NCI-H187 treated with DMSO at 0.1 percent for 48 hours (cell line): ENCODE measurements at places on chromosomes 4 and X.

DNA sequence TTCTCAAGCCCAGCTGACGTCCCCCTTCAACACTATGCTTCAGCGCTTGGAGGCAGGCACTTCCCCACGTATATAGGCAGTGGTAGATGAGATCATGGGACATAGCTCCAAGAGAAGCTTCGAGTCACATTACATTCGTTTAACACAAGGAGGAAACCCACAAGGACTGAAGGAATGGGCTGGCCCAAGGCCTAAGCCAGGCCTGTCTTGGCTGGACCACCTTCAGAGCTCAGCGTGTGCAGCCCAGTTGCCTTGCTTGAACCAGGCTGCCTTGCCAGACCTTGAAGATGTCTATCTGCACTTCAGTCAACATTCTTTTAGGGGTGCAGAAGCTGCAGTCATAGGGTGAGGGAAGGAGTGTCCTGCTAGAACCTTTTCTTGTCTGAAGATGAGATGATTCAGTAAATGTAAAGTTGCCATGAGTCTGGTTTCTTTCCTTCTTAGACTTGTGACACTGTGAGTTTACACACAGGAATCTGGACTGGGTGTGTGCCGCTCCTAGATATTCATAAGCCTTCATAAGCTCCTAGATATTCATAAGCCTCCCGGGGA lies 144.1 kb upstream of the RBPJ start:
- no peak for DNase-seq

DNA sequence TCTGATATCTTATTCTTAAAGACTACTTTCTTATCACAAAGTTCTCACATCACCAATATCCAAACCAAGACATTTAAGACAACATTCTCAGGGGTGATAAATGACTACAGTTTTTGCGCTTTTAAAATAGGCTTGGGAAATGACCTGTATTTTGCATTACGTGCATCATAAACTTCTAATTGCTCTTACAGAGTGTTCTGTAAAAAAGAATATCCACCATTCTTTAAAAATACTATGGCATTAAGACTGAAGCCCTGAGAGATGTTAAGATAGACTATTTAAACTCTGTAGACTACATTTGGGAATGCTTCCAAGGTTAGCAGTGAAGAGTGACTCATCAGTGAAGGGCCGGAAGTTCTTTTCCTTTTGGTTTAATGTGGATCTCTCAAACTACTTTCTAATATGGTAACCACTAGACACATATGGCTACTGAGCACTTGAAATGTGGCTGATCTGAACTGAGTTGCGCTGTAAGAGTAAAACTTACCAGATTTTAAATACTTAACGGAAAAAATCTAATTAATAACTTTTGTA lies 518.8 kb upstream of the FTHL17 start:
- DNase-seq: no peak

GRCh38 chr4:165464813-165465381 lies 86.1 kb downstream of the CPE start:
- no peak for DNase-seq

DNA sequence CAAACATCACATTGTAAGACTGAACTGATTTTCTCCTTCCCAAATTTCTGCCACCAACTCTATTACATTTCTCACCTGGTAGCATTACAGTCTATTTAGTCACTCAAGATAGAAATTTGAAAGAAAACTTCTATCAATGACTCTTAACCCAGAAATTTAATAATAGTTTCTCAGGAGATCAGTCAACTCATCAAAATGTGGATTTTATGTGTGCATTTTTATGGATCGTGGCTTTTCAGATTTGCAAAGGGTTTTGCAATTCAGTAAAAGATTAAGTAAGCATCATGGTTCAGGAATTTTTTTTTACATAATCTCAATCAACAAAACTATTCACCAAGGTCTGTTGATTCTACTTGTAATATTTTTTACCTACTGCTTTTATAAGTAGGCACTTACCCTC lies 111.1 kb downstream of the CFAP299 start:
- DNase-seq: no peak

- DNase-seq: no peak
Measured at GRCh38 chr4:3636646-3637320, 104.6 kb upstream of the LRPAP1 start.

DNA sequence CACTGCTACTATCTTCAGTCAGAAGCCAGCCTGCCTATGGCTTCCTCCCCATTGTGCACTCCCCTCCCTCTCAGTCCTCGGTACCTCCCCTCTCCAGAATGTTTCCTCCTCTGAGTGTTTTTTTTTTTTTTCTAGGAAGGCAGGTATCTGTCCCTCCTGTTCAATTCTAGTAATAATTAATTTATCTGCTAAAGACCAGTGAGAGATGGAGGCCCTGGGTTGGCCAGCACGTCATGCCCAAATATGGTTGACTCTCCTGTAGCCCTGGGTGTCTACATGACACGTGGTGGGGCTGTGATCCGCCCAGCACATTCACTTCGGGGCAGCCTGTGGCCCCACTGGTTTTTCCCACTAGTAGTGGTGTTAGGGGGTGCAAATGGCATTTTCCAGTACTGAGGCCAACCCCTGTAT lies 1.8 kb downstream of the FLNA start:
- no peak for DNase-seq

GRCh38 chr4:18508786-18509185 lies 487.2 kb upstream of the LCORL start:
- DNase-seq: no peak

- no peak for DNase-seq
Measured at GRCh38 chrX:96464880-96465558, 219.6 kb upstream of the DIAPH2 start.

DNA sequence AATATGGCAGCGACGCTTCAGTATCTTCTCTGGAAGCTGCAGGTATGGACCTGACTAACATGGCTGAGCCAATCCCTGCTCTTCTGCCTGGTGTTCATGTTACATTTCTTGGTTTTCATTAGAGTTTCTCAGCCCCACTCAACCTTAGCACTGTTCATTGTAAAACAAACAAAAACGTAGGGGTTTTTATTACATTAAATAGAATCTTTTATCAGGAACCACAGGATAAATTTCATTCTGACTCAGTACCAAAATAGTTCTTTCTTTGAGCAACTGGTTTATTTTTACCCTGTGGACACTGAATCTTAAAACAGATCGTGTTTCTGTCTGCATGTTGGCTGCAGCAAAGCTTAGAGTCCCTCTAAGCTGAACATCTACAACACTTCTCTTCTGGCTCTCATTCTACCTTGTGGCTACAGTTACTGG lies 27.1 kb downstream of the FHIP1A start:
- no peak for DNase-seq

DNA sequence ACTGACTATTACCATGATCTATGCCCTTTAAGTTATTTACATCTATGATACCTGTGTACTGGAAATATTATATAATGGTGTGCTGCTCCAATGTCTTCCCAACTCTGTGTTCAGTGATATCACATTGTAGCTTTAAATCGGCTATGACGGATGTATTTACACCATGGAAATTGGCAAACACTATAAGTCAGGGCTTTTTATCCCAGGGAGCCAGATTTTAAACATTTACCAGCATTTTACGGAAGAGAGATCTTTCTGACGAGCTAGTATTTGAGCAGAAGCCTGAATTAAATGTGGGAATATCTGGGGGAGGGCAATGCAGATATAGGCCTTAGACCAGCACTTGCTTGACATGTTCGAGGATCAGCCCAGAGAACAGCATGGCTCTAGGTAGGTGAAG lies 7.7 kb upstream of the PGM2 start:
- no peak for DNase-seq

DNA sequence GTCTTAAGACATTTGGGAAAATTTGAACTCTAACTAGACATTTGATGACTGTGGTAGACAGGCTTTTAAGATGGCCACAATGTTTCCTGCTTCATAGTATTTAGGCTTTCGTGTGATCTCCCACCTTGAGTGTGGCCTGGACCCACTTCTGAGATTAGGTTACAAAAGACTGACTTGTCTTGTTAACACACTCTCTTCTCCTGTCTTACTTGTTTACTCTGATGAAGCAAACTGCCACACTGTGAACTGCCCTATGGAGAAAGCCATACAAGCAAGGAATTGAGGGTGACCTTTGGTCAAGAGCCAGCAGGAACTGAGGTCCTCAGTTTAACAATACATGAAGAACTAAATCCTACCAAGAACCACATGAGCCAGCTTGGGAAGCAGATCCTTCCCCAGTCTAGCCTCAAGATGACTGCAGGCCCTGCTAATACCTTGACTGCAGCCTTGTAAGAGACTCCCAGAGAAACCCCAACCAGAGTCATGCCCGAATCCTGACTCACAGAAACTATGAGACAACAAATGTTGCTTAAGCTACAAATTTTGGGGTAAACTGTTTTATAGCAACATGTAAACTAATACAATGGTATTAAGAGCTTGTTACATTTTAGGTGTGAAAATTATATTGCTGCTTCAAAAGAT lies 20.3 kb downstream of the UBA6 start:
- no peak for DNase-seq

DNA sequence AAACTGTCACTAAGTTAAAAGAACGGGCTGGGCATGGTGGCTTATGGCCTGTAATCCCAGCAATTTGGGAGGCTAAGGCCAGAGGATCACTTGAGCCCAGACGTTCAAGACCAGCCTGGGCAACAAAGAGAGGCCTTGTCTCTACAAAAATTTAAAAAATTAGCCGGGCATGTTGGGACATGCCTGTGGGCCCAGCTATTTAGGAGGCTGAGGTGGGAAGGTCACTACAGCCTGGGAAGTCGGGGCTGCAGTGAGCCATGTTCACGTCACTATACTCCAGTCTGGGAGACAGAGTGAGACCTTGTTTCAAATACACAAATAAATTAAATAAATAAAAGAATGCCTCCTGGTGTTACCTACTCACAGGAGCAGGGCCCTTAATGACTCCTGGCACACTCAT lies 69.5 kb downstream of the APBB2 start:
- no peak for DNase-seq

DNA sequence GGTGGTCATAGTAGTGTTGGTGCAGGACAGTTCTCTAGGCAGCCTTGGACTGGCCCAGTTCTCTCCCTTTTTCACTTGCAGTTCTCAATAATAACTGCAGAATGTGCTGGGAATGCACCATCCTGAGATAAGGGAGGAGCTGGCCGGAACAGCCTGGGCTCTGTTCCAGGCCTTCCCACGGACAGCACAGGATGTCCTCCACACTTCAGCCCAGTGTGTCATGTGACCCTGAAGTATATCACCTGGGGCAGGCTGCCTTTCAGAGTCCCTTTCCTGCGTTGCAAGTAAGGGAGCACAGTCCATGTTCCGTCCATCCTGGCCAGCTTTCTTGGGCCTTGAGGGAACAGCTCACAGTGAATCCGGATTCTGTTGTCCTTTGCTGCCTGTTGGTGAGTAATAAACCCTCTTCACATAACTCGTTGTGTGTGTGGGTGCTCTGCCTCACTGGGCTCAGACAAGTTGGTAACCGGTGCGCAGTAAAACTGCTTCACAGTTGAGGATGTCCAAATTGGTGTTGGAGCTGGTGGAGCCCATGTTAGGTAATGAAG lies 32.3 kb upstream of the BBS12 start:
- no peak for DNase-seq

DNA sequence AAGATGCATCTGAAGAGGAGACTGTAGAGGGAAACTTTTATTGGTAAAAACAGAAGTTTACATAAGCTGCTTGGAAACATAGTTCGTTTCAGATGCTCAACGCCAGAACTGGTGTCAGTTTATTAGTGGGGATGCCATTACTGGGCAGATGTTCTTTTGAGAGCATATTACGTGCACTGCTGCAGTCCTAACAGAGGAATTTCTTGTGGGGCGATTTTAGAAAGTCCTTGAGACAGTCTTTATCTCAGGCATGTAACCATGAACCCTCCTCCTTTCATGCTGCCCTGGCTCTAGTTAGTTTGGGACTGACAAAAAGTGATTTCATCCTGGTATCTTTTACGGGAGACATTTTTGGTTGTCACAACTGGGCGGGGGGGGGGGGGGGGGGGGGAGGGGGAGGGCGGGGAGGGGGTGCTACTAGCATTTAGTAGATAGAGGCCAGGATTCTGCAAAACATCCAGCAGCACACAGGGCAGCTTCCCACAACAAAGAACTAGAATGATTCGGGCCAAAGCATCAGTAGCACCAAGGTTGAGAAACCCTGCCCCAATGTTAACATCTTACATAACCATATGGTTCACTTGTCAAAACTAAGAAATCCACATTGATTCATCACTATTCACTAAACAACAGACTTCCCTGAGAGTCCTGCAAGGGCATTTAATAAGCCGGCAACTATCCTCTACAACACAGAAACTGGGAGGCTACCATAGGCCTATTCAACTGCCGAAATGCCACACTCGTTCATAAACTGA lies 118.6 kb upstream of the FTHL17 start:
- DNase-seq: no peak

DNA sequence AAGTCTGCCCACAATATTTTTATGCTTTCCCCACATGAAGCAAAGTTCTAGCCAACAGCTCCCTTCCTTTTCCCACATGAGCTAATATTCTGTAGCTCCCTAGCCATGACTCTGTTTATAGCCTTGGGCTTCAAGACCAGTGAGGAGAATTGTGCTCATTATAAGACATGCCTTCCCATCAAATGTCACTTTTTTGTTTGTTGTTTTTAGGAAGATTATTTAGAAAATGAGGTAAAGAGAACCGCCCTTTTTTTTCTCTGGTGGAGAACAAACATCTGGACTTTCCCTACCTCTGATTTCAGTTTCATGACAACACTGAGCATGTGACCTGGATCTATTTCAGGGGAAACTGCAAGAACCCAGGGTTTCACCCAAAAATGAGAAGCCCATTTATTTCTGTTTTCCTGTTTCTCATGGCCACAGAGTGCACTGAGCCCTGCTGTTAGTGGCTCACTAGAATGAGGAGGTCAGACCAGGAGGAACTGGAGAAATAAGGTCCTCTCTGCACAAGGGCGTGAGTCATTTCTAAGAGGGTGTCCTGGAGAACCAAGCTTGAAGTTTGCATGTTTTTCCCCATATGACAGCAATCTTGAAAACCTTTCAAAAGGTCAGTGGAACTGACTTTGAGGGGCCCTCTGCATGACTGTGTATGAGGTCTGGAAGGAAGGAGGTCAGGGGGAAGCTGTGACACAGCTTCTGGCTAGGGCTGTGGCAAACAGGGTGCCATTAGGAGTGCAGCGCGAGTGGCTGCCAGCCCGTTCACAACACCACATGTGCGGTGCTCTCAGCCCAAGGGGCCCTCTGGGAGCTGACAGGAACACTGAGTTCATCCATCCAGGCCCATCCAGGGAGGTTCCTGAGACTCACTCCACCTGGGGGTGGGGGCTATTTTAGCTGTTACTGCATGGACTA lies 55.2 kb downstream of the CHST7 start:
- no peak for DNase-seq

- DNase-seq: no peak
Measured at GRCh38 chr4:140140566-140140965, 13.4 kb downstream of the MAML3 start.

- no peak for DNase-seq
Measured at GRCh38 chr4:9899306-9900055, 118.0 kb downstream of the DRD5 start.

GRCh38 chrX:30313322-30313721 lies 4.1 kb upstream of the NR0B1 start:
- DNase-seq: no peak

DNA sequence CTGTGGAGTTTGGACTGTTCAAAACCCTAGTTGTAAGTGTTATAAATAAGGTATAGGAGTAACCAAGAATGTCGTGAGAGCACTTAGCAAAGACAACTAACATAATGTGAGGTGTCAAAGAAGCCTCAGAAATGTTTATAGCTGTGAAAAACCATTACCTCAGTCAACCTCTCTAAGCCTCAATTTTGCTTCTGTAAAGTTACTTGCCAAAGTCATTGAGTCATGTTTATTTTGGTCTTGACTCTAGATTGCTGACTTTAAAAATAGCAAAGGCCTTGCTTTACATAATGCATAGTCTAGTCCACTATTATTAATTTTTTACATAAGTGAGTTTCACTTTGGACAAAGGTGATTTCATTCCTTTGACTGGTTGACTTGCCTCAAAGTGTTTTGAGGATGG lies 257.6 kb upstream of the CXXC4 start:
- DNase-seq: no peak

- no peak for DNase-seq
Measured at GRCh38 chr4:165563851-165564250, 185.0 kb downstream of the CPE start.
